NCI-H2029 treated with DMSO at 0.1 percent for 48 hours (cell line): ENCODE measurements at places on chromosomes 5 and 9.

GRCh38 chr5:54275361-54275760 lies 35.0 kb downstream of the ARL15 start:
- no peak for DNase-seq

DNA sequence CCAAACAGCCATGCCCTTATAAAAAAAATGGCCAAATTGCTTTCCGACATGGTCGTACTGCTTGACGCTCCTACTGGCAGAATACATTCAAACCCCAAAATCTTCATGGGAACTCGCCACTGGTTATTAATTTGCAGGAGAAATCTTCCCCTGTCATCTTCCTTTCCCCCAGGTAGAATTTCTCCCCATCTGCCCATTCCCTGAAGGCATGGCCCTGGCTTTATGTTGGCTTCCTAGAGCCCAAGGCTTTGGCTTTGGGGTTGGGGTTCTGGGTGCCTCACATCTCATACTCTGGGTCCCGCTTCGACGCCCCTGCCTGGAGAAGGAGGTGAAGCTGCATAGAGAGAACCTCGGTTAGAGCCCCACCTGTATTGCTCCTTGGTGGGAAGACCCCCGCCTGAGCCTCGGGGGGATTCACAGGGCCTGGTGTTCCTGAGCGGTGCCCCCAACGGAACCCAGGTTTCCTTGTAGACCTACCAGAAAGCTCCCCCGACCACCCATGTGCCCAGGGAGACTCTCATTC lies 8.6 kb upstream of the FIBCD1 start:
- no peak for DNase-seq

- DNase-seq = no peak
Observed at GRCh38 chr9:76680716-76681425, 83.4 kb upstream of the PCA3 start.

DNA sequence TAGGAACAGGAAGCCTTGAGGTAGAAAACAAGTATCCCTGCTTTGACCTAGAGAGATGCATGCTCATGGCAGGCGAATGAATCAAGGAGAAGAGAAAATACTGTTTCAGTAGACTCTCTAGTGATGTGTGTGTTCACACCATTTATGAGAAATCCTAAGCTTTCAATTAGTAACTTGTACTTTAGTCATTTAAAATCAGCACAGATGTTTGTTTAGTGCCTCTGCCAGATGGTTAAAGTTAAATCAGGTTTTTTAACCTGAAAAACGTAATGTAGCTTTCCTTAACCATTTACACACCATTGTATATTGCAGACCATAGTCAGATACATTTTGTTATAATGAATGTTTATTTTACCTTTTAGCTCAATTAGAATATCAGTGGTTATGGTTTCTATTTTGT lies 5.0 kb downstream of the TJP2 start:
- DNase-seq = no peak

GRCh38 chr5:79025054-79025472 lies 40.0 kb upstream of the ARSB start:
- peak; percentile 43 for DNase-seq

DNA sequence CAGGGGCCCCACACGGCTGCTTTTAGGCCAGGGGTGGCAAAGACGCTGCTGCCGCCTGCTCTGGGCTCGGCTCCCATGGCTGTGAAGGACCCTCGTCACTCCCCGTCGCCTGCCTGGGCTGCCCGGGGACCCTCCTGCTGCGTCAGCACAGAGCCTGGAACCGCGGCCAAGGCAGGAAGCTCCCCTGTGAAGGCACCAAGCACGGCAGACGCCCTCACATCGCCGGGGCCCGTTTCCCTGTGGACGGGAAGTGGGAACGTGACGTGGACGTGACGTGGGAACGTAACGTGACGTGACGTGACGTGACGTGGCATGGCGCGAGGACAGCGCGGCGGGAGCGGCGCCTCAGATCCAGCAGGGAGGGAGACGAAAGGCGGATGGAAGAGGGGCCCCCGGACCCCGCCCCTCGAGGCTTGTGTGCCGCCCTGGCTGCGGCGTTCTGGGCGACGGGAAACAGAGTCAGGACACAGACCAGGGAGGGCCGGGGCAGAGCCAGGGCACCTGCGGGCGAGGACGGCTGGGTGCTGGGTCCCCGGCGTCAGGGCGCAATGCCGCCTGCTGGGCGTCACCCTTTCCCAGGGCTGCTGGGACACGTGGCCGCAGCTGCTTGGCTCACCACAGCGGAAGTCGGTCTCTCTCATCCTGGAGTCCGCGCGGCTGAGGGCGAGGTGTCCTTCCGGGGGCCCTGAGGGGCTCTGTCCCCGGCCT lies 53.1 kb downstream of the MRPL36 start:
- DNase-seq = no peak

GRCh38 chr9:129208207-129209032 lies 30.4 kb upstream of the IER5L start:
- DNase-seq = no peak

GRCh38 chr5:135386886-135387628 lies 12.0 kb downstream of the MACROH2A1 start:
- DNase-seq = no peak

DNA sequence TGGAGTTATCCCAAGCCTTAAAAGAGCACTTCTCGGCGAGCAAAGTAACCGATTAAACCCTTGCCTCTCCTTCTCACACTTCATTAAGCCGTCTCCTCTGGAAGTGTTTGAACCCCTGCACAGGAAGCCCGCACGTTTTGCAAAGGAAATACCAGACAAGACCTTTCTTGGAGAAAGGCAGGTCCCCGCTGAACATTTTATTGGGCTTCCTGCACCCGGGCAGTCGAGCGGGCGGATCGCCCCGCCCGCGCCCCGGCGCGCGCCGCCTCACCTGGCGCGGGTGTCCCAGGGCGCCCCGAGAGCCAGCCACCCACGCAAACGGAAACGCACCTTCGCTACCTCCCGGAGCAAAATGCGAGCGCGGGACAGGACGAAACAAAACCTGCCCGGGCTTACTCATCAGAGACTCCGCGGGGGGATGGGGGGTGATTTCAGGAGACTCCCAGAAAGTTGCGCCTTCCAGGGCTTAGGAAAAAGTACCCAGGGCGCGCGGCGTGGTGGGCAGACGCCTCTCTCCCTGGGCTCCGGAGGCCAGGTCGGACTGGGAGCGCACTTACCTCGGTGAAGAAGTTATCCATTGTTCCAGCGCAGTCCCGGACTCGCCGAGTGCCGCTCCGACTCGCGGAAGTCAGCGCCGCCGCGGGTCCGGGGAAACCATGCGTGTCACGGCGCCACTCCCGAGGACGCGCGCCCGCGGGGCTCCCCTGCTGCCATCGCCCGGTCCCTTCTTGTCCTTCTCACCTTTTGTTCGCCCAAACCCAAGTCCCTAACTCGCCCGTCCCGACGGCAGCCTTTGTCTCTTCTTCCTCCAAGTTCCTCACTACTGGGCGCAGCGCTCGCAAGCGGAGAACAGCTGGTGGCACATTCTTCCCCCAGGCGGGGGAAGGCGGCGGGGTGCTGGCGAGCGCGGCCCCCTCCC lies 598 bp downstream of the MYO10 start:
- no peak for DNase-seq

DNA sequence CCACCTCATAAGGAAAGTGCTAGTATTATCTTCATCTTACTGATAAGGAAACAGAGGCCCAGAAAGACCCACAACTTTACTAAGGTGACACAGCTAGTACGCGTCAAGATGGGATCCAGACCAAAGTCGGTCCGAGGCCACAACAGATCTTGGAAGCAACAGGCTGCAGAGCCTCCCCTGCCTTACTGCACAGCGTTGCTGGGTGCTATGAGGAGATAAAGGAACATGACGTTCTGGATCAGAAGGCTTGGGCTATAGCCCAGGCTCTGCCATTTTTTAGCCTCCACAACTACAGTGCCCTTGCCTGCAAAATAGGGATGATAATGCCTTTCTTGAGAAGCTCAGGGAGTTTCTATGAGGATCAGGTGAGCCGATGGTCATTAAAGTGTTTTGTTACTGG lies 144.1 kb downstream of the NMUR2 start:
- DNase-seq = no peak

DNA sequence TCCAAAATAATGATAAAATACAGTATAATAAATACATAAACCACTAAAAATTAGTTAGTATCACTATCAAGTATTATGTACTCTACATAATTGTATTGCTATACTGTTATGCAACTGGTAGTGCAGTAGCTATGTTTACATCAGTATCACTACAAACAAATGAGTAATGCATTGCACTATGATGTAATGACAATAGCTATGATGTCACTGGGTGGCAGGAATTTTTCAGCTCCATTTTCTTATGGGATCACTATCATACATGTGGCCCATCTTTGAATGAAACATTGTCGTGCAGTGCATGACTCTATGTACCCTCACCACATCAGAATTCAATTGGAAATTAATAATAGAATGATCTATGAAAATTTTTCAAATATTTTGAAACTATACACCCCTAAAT lies 201.3 kb downstream of the MPDZ start:
- DNase-seq = no peak

DNA sequence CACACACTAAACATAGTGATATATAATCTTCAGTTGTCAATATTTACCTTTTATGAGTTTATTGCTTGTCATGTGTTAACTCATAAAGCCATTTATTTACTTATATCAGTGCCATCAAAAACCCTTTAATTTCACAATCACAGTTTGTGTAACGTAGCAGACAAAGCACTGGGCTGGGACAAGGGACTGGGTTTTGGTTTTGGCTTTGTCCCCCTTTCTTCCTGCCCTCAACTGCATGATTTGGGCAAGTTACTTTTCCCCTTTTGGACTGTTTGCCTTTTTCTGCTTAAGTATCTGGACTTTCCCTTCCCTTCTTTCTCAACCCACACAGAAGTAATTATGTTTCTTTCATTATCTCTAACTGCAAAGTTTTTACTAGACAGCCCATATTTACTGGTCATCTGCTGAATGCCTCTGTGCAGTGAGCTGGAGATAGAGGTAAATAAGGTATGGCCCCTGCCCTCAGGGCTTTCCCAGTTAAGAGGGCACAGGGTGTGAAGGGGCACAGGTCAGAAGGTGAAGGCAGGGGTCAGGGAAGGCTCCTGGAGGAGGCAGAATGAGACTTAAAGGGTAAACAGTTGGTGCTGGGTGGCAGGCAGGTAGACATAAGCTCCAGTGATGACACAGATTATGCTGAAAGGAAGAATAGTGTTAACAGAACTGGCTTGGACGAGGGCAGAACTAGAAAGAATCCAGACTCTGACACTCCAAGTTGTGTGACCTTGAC lies 14.8 kb upstream of the NR3C1 start:
- no peak for DNase-seq

DNA sequence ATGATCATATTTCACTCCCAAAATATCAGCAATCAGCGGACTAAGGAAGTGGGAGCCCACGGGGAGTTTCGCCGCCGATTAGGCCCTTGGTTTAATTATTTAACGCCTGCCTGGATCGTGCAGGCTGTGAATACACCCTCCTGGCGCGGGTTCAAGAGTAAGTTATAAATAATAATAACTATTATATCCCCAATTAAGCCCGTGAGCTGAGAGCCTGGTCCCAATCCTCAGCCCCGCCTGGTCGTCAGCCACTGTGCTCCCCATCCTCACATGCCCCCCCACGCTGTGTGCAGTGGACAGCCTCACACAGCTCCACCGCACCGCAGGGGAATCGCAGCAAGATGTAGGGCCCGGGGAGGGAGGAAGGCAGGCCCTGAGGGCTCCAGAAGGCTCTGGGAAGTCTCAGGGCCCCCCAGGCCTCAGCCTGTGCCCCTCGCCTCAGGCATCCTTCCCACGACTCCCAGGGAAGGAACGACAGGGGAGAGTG lies 10.8 kb upstream of the PRRX2 start:
- DNase-seq = no peak

GRCh38 chr9:122800066-122801060 lies at the start of gene OR1K1:
OR1K1 (plus strand) TSS chr9:122800123; CDS start chr9:122800123, 0 bp downstream.
- no peak for DNase-seq

DNA sequence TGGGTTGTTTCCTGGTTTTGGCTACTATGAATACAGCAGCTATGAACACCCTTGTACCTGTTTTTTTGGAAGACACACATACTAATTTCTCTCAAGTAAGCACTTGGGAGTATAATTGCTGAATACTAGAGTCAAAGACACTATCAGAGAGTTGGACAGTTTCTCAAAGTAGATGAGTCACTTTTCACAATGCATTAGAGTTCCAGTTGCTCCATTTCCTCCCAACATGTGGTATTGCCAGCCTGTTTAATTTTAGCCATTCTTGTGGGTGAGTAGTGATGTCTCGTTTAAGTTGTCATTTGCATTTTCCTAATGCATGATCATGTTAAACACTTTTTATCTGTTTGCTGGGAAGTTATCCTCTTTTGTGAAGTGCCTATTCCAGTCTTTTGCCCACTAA lies 81.6 kb upstream of the GDNF start:
- no peak for DNase-seq

DNA sequence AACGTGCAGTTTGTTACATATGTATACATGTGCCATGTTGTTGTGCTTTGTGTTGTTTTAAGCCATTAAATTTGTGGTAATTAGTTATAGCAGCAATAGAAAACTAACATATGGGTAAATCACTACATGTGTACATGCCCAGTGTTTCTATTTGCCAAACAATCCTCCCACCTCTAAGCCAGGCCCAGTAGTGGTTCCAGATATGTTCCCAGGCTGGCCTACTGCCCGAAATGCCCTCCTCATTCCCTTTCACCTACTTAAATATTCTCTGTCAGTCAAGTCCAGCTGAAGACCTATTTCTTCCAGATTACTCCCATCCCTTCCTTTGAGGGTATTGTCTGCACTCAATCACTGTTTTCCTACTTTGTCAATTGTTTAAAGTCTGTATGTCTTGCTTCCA lies 24.1 kb upstream of the AGGF1 start:
- no peak for DNase-seq

DNA sequence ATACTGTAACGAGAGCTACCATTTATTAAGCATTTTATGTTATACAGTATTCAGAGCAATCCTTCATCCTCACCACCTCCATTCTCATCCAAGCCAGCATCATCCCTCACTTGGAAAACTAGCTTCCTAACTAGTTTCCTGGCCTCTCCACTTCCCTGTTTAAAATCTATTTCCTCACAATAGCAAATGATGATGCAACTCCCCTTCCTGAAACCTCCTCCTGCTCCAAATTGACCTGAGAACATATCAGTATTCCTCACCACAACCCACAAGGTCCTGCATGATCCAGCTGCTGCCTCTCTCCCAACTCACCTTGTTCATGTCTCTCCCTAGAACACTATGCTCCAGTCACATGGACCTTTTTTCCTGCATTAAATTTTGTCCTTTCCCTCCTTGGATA lies 4.3 kb upstream of the SLC36A2 start:
- no peak for DNase-seq
